Hippocampal formation (tissue), 2 donors: ENCODE measurements at places on chromosomes 6 and 20.

DNA sequence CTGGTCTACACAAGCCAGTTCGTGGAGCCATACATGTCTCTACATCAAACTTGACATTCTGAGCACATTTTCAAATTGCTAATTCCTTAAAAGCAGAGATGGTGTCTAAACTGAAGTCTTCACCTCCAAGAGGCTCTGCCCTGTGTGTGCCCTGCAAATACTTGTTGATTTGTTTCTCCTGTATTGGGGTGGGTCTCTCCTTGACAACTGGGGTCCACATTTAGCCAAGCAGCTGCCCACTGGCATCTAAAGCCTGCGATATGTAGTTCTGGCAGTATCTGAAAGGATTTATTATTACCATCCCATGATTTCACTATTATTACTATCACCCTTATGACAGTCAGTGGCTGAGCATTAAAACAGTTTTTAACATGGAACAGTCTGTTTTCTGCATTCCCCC is 45.9 kb upstream of the PKHD1 start:
- DNase-seq, result no peak

- DNase-seq, result no peak
Observed at GRCh38 chr6:17650656-17651309, 50.7 kb downstream of the FAM8A1 start.

- no peak for DNase-seq
Observed at GRCh38 chr20:7579888-7580287, 360.4 kb downstream of the HAO1 start.

GRCh38 chr6:90387383-90387775 is 90.7 kb upstream of the BACH2 start:
- no peak for DNase-seq

GRCh38 chr6:89347825-89348224 is 4.7 kb downstream of the UBE2J1 start:
- no peak for DNase-seq

DNA sequence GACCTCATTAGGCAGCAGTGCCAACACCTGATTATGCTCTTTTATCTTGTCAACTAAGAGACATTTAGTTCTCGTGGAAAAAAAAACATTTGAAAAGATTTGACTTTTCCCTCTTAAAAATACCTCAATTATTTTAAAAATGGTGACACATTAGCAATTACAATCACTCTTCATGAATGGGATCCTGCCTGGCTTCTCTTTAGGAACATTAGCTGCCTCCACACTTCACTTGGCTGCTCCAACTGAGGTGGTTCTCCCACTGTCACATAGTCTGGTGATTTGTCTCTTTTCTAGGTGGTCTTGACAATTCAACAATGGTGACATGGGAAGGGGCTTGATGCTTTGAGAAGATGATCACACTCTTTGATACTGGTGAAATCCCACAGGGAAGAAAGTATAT is 26.2 kb upstream of the SLC35F1 start:
- no peak for DNase-seq

- DNase-seq, result no peak
Observed at GRCh38 chr6:132084811-132085509, 133.8 kb upstream of the CCN2 start.

- peak; percentile 27 for DNase-seq
Observed at GRCh38 chr6:127518710-127519468, at the start of gene MTCL3. Gene MTCL3 (minus strand): TSS chr6:127519335.

- DNase-seq, result no peak
Observed at GRCh38 chr6:56364827-56365339, 117.5 kb upstream of the COL21A1 start.

- DNase-seq, result no peak
Observed at GRCh38 chr6:20119485-20119884, 92.8 kb downstream of the MBOAT1 start.

GRCh38 chr20:13788167-13788834 is 3.5 kb downstream of the NDUFAF5 start:
- DNase-seq, result no peak

DNA sequence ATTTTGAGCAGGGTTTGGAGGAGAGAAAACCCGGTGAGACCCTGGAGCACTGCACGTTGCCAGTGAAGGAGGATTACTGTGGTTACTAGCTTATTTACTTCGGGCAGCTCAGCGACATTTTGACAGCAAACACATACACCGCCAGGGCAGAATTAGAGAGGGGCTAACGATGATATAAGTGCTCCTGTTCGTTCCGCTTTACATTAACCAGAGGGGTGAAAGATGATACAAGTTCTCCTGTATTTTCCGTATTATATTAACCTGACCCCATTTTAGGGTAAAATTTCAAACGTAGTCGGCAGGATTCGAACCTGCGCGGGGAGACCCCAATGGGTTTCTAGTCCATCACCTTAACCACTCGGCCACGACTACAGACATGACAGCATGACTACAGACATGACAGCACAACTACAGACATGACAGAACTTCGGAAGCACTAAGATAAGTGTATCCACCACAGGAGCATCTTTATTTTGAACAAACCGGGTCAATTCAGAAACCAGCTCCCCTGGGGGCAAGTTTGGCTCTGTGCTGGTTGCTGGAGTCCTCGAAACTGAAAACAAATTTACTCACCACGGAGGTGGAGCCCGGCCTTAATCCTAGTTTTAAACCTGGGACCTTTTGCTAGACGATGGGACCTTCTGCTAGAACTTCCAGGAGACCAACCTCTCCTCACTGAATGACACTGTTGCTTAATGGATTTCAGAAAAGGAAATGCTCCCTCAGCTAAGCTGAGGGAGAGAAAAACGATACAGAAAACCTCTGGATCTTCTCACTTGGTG is 80.4 kb upstream of the ZNF184 start:
- no peak for DNase-seq

DNA sequence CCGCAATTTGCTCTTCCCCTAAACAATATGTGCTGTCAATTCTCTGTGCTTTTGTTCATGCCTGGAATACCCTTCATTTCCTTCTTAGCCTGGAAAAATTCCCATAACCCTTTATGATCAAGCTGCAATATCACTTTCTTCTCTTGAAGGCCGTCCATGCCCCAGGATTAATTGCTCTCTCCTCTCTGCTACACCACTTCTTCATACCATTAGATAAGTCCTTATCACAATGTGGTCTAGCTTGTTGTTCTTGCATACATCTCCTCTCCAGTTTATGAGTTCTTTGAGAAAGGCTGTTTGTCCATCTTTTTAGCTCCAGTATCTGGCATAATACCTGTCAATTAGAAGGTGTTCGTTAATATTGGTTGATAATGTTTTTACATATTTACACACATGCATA is 111.2 kb upstream of the SAMD5 start:
- no peak for DNase-seq

GRCh38 chr6:32050562-32050961 is 12.3 kb downstream of the CYP21A2 start:
- no peak for DNase-seq

GRCh38 chr6:81051952-81052351 is 700.5 kb downstream of the TENT5A start:
- DNase-seq, result no peak

- peak; percentile 33 for DNase-seq
Observed at GRCh38 chr6:131042664-131043063, 20.4 kb downstream of the EPB41L2 start.

DNA sequence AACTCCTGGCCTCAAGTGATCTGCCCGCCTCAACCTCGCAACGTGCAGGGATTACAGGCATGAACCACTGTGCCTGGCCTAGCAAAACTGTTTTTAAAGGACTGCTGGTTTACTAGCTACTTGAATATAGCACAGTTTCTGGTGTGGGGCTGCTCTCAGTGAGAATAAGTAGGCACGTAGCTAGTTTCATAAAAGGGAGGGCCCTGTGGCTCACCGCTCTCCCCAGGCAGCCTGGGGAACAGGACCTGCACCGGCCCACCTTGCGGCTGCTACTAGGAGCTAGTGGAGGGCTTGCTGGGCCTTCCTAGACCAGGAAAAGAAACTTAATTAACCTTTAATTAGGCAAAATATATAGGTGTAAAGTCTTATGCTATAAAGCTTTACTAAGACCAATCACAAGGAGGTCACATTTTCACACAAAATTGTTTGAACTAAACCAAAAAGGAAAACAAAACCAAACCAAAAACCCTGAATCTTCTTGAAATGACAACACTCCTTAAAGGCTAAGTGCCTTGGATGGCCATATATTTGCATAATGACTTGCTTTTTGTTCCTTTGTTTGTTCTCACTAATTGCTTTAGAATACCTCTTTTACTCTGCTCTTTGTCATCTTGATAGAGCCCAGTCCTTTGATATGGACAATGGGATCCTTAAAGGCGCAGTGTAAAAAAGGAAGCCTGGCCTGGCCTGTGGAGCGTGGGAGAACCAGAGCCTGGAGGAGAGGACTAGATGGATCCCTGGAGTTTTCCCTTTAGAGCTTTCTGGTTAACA is 69.5 kb upstream of the SAMD5 start:
- no peak for DNase-seq

DNA sequence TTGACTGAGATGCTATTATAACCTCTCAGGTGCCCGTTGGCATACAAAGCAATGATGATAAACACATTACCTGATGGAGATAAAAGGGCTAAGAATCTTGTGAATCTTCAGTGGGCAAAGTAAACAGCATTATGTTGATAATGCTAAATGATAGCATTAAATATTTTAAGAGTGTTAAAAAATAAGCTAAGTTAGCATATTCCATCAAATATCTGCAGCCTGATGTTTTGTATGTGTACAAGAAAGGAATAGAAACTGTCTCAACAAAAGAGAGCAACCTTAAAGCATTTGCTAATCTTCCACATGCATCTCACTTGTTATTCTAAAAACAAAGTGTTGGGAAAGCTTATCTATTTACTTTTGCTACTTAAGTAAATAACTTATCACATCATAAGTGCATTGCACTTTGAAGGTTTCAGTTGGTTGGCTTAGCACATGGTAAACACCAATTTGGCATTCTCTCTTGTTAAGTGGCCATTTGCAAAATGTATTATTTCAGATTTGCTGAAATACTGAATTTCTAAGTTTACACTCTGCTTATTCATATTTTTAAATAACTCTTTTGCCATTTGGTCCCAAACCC is 151.6 kb downstream of the SYNDIG1 start:
- no peak for DNase-seq

GRCh38 chr6:14792118-14792955 is 453.5 kb upstream of the JARID2 start:
- DNase-seq, result no peak
